ENCODE measurements at places on chromosomes 12 and 14.

DNA sequence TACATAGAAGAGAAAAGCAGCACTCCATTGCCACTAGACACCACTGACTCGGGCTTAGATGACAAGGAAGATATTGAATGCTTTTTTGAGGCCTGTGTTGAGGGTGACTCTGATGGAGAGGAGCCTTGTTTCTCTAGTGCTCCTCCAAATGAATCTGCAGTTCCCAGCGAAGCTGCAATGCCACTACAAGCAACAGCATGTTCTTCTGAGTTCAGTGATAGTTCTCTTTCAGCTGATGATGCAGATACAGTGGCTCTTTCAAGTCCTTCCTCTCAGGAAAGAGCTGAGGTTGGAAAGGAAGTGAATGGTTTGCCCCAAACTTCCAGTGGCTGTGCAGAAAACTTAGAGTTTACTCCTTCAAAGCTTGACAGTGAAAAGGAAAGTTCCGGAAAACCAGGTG, 114.5 kb upstream of the NPAS3 start:
- DNase-seq, result no peak

- DNase-seq, result peak; percentile 96
Observed at GRCh38 chr14:89955745-89956660, at the start of gene TDP1. TDP1 (plus strand) TSS chr14:89955927; CDS start chr14:89963115, 7,188 bp downstream.

DNA sequence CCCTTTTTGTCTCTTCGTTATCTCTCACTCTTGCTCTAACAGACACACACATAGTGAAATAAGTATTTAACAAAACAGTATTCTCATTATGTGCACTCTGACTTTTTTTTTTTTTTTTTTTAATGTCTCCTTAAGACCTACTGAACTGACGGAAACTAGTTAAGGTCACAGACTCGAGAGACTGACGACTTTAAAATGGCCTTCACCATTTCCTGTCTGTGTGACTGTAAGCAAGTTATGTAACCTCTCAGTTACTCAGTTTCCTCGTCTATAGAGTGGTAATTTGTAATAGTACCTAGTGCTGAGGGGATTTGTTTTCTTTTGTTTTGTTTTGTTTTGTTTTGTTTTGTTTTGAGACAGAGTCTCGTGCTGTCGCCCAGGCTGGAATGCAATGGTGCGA, 284.8 kb downstream of the FBXL14 start:
- DNase-seq, result peak; percentile 15

DNA sequence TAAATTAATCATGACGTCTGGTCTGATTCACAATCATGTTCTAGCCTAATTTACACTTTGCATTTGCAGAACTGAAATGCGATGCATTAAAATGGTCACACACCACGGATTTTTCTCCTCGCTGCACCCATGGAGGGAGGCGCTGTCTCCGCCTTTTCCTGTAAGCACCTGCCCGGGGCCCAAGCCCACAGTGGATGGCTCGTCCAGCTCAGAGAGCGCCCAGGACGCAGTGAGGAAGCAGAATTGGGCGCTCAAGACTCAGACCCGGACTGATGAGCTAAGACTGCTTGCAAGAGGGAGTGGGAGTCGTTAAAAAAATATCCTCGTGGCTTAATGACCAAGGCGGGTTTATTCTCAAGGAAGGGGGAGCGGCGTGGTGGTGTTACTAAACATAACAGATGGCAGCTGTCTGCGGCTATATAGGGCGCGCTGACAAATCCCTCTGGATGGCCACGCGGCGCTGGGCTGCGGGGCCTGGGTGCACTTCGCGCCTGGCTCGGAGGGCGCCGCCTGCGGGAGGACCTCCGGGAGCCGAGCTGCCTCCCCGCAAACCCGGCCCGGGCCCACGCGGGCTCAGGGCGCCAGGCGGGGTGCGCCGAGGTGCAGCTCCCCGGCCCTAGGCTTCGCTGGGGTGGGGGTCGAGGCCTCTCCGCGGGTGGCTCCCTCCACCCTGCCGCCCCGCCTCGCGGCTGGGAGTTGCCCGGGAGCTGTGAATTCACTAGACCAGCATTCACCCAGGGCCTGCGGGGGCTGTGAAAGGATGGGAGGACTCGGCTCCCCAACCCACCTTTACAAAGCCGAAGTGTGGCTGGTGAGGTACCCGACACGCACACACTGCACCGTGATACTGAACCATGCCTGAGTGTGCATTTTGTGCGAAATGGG, 78.7 kb downstream of the PPM1A start:
- peak; percentile 18 for DNase-seq

GRCh38 chr12:76455582-76456345, 103.8 kb downstream of the OSBPL8 start:
- DNase-seq, result peak; percentile 93

DNA sequence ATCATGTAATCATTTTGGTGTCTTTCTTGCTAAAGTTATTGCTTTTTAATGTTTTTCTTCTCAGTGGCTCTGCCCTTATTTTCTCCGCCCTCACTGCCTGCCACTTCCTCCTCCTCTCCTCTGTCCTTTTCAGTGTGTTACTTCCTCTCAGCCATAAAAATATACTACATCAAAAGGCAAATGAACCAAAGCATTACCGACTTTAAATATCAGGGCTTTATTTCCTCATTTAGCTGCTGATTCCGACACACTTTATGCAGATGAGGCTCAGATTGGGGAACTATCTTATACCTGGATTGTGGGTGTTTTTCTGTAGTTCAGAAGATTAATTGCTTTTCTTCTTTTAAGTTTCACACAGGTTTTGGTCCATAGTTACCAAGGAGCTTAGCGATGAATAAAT, 118.1 kb downstream of the CMAS start:
- DNase-seq, result no peak

DNA sequence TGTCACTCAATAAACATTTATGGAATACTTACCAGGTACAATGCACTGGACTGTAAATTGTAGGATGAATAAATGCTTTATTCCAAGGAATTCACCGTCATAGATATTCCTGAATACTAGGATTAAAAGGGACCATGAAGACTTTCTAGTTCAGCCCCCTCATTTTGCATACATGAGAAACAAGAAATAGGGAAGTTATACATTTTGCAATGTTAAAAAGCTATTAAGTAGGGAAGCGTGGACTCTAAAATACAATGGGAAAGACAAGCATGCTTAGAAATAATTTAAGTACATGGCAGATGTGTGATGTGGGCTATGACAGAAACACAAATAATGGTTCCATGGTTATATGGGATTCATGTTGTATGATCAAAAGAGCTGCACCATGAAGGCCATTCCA, 89.4 kb upstream of the SYT10 start:
- no peak for DNase-seq

GRCh38 chr14:73208846-73209245, 28.5 kb upstream of the PAPLN start:
- DNase-seq, result no peak

- DNase-seq, result peak; percentile 50
Observed at GRCh38 chr12:18750085-18750484, 12.2 kb downstream of the CAPZA3 start.

DNA sequence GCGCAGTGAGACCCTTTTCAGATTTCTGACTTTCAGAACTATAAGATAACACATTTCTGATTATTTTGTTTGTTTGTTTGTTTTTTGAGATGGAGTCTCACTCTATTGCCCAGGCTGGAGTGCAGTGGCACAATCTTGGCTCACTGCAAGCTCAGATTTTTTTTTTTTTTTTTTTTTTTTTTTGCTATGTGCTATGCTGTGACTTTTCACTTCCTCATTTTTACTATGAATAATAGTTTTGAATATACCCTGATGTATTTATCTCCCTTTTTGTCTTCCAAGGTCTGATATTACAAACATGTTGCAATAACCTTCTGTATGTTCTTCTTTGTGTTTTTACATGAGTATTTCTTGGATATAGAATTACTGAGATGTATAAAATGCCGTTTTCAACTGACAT, 658.7 kb upstream of the SEL1L start:
- DNase-seq, result no peak

GRCh38 chr12:117105902-117106301, 6.7 kb upstream of the TESC start:
- no peak for DNase-seq

DNA sequence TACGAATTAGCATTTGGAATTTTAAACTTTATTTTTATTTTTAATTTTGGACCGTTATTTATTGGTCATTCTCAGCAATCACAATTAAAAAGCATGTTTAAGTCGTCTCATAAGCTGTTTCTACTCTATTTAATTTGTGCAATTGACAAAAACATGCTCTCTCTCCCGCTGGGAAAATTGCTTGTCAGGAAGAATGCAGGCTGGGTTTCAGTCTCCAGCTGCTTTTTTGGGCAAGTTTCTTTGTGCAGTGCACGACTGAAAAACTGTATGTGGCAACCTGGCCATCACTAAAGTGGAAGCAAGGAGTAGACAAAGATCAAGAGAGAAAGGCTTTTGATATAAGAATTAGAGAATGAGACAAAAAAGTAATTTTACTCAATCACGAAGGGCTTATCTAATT, 941.5 kb upstream of the MDGA2 start:
- DNase-seq, result no peak

DNA sequence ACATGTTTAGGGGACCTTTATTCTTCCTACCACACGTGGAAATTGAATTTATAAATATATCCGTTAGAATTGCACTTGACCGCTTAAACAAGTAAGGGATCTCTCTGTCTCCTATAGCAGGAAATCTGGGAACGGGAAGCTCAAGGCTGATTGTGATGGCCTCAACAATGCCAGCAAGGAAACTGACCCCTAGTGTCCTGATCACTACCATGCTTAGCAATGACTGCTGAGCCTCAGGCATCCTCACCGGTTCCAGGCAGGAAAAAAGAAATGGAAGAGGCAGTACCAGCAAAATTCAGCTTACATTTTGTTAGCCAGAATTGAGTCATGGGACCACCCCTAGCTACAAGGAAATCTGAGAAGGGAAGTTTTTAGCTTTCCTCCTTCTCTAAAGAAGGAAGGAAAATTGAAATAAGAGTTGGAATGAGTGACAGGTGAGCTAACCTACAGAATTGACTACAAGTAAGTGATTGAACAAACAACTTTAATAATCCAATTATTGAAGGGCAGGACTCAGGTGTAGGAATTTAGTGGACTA, 43.9 kb upstream of the AMN1 start:
- no peak for DNase-seq

DNA sequence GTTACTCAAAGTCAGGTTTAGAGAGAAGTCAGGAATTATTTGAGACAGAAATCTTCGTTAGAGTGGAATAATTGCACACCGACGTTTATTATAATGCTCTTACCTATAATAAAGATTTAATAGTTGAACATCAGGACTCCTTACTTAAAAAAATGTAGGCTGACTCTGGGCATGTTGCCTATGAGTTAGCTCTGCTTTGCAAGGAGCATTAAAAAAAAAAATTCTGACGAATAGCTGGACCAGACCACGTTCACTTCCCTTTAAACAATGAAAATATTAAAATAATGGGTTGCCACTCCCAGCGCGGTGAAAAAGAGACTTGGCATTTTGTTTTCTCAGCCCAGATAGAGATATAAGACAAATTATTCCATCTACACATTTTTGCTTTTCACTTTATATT, 574 bp upstream of the FANCM start:
- peak; percentile 59 for DNase-seq

DNA sequence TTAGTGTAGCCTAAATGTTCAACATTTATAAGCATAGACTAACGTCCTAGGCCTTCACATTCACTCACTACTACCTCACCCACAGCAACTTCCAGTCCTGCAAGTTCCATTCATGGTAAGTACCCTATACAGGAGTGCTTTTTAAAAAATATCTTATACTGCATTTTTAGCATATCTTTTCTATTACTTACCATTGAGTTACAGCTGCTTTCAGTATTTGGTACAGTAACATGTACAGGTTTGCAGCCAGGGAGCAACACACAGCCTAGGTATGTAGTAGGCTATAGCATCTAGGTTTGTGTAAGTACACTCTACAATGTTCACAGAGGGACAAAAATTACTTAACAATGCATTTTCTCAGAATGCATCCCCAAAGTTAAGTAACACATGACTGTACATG, 17.4 kb downstream of the IPO8 start:
- DNase-seq, result no peak

- no peak for DNase-seq
Observed at GRCh38 chr14:75461303-75461702, 33.5 kb downstream of the JDP2 start.

DNA sequence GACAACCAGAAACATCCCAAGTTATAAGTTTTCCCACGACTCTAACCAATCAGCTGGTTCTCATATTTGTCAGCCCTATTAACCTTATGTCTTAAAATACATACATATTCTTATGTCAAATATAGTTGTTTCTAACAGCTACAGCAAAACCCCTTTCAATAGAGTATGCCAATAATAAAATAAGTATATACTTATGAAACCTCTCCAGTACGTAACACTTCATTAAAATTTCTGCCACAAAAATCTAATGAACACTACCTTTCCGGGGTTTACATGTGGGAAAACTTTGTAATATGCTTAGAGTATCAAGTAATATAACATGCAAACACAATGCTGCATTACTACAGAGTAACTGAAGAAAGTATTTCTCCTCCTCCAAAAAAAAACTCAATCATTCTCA, 1.8 kb downstream of the LRP6 start:
- no peak for DNase-seq

- no peak for DNase-seq
Observed at GRCh38 chr12:55726971-55727370, 1.8 kb downstream of the CD63 start.

GRCh38 chr12:56154246-56154771, 1.9 kb downstream of the MYL6B start:
- no peak for DNase-seq

DNA sequence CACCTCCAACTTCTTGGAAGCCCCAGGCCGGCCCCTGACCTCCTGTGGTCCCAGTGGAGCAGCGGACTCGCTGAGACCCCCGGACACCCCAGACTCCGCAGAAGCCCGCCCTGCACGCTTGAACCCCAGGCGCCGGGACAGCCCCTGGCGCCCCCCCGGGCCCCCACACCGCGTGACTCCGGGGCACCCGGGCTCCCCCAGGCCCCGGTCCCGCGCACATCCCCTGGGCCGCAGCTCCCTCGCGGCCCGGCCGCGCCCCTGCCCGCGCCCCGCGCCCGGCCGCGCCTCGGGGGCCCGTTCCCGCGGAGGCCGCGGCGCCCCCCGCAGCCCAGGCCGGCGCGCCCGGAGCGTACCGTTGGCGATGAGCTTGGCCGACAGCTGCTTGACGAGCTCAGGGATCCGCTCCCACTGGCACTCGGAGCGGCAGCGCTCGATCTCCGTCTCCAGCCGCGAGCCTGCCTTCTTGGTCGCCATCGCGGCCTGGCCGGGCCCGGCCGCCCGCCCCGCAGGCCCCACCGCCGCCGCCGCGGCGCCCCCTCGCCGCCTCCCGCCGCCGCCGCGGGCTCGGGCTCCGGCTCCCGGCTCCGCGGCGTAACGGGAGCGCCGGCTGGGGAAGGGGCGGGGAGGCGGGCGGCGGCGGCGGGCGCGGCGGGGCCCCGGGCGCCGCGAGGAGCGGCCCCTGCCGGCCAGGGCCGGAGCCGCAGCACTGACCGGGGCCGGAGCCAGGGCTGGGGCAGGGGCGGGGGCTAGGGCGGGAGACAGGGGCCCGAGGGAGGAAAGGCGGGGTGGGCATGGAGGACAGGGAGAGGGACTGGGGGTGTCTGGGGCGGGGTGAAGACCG, at the start of gene TTC7B:
Gene TTC7B (minus strand): TSS at position 609 of the 841 bp plus-strand sequence. CDS start 135 bp downstream, at position 474.
- DNase-seq, result no peak

Measured in iris pigment epithelial cell (primary cell).